Left colon (tissue), 2 donors: ENCODE measurements at places on chromosomes 16 and 17. TPM values are rescaled to one million over a fixed set of nuclear protein-coding genes. Genes with fewer than 3 reads are reported as not detected.

TSNAXIP1 gene
- total RNA-seq, result 0.12 TPM

FBXL16 gene
- 1.2 TPM for total RNA-seq

PRR29 gene
- not detected for total RNA-seq

SAMD14 gene
- total RNA-seq, result 0.92 TPM

PCTP gene
- 36.9 TPM for total RNA-seq

MYH2 gene
- not detected for total RNA-seq

GSG1L gene
- total RNA-seq, result 0.17 TPM

DGKE gene
- total RNA-seq, result 9.2 TPM

DNA sequence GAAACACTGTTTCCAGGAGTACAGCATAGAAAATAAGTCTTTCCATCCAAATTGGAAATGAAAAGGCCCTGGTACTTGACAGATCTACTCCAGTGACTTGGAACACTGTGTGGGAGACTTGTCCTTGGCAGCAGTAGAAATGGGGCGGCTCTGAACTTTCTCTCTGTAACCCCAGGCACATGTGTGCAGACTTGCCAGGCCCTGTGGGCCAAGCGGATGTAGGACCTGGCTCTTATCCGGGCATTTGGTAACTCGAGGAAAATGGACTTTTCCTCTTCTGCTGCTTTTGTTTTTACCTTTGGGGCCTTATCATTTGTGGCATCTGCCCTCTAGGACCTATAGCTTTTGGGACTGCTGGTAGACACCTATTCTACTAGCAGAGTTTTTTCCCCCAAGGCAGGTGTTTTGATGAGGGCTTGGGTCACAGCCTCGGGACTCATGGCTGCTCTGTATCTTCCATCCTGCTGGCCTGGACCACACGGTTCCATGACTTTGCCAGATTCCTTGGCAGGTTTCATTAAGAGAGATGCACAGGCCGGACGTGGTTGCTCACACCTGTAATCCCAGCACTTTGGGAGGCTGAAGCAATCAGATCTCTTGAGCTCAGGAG lies 43.5 kb downstream of the SMPD3 start:
- no peak for DNase-seq

- no peak for DNase-seq
Observed at GRCh38 chr17:65553009-65553645, 8.3 kb downstream of the AXIN2 start.

- DNase-seq, result no peak
Observed at GRCh38 chr17:32621612-32622312, 135.0 kb downstream of the CDK5R1 start.

DNA sequence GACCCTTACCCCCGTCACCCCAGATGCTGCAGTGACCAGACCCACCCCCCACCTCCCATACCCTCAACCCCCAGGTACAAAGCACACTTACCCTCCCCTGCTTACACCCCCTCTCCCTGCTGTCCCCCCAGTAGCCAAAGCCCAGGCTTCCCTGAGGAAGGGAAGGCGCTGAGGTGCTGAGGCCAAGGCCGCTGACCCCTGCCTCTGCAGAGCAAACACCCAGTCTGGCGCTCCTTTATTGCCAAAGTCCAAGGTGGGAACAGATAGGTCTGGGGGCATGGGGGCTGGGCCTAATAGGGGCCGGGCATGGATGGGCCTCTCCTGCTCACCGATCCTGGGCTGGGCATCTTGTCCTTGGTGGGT lies 683 bp downstream of the LCAT start:
- no peak for DNase-seq

DNA sequence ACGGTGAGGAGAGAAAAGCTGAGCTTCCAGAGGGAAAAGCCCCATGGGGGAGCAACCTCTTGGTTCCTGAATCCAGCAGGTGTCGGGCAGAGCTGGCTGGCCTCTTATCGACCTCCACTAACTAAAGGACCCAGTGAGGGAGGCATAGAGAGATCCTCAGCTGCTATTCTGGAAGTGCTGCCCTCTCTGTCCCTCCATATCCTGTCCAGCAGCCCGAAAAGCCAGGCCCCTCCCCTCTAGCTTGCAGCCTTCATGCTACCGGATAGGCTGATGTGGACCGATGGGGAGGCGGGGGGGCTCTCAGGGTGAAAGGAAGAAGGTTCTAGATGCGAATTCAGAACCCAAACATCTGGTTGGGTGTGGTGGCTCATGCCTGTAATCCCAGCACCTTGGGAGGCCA lies 24.9 kb downstream of the MXRA7 start:
- DNase-seq, result no peak

DNA sequence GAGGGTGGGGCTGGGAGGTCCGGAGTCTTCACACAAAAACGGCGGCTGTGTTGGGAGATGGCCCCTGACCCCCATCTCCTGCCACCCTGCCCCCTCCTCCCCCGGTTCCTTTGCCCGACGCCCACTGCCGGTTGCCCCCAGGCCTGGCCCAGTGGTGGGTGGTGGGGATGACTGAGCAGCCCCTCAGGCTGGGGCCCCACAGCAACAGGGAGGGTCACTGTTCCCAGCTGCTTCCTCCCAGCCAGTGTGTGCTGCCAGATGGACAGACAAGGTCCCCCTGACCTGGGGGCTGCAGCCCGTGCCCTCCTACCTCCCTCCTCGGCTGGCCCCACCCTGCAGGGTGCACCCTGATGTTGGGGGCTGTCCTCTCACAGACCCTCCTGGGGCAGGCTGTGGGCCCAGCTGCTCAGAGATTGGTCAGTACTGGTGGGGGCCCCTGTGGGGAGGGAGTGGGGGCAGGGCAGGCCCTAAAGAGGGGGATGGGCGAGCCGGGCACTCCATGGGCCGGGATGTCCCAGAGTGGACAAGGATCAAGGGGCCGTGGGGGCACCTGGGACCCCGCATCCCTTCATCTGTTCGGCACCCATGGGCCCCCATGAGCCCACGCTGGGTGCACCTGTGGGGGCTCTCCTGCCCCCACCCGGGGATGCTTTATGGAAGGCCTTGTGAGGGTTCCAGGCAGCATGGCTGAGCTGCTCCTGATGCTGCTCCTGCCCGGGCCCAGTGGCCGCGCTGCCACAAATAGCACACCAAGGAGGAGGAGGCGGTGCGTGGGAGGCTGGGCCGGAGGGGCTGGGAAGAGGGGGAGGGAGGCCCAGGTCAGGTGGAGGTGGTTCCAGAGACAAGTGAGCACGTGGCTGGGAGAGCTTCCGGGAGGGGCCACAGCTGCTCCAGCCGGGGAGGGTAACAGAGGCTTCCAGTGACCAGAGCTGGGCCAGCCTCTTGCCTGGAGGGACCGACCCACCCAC lies 5.1 kb downstream of the C1QTNF8 start:
- DNase-seq, result no peak

DNA sequence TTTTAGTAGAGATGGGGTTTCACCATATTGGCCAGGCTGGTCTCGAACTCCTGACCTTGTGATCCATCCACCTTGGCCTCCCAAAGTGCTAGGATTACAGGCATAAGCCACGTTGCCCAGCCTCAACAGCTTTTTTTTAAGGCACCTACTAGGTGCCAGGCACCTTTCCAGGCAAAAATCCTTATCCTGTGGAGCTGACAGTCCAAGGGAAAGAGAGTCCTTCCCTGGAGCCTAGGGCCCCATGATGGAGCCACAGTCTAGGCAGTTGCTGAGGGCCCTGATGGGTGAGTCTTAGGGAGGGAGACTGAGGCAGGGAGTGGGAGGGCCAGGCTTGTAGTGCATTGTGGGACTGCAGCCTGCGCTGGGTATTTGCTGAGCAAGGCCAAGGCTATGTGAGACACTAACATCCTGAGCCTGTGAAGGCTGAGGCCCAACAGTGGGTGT lies 79.6 kb upstream of the TOB1 start:
- DNase-seq, result no peak

DNA sequence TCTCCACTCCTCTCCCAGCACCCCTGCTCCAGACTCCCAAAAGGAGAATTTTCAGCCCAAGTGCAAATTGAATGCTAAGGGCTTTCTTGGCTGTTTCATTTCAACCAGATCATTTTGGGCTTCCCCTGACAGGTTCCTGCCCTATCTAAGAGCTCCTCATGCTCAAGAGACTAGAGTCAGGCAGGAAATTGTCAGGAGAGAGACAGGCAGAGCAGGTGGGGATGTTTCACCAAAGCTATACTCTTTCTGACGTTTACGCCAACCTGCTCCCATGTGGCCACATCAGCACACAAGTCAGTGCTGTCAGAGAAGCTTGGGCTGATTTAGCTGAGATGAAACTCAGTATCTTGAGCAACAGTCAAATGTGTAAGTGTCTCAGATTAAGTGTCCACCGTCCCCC lies 31.4 kb downstream of the HIC1 start:
- DNase-seq, result no peak

GRCh38 chr16:84143081-84143480 lies 1.9 kb downstream of the HSDL1 start:
- DNase-seq, result no peak

GRCh38 chr16:85816159-85816558 lies 16.7 kb downstream of the COX4I1 start:
- no peak for DNase-seq

DNA sequence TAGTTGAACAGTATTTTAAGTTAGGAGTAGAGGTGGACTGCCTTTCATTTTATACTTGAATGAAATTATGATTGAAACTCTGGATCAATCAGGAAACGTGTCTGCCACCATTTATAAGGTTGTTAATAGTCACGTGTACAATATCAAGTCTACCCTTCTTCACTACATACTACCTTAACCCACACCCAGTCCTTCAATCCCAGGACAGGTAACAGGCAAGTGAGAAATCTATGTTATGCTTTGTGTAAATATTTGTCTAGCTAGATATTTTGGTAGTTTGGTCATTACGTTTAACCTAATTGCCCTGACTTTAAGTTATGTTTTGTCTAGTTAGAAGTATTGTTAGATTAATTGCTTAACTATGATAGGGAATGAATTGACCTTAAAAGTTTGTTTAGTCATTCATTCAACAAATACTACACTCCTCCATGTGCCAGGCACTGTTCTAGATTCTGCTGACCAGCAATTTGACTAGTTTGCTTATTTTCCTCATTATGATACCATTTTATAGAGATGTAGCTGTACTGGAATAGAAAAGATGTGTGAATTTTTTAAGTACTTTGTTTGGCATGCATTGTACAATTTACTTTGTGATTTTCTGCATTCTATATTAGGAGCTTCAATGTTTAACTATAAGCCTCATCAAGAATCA lies 72.0 kb downstream of the NQO1 start:
- DNase-seq, result no peak

DNA sequence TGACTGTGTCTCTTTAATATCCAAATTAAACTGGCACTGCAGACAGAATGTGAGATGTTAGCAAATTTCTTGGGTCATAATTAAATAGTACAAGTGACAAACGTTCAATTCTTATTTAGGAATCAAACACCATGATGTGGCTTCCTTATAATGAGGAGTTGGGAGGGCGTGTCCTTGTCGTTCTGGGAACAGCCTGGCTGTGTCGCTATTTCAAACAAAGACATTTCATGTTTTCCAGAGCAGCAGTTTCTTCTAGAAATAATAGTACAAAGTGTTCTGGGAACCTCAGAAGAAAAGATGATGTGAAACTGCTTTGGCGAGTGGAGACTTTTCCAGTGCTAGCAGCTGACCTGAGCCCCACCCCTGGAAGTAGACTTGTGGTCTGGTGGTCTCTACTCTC lies 301.7 kb upstream of the N4BP1 start:
- no peak for DNase-seq

- no peak for DNase-seq
Observed at GRCh38 chr17:33049781-33050414, 58.3 kb downstream of the SPACA3 start.

DNA sequence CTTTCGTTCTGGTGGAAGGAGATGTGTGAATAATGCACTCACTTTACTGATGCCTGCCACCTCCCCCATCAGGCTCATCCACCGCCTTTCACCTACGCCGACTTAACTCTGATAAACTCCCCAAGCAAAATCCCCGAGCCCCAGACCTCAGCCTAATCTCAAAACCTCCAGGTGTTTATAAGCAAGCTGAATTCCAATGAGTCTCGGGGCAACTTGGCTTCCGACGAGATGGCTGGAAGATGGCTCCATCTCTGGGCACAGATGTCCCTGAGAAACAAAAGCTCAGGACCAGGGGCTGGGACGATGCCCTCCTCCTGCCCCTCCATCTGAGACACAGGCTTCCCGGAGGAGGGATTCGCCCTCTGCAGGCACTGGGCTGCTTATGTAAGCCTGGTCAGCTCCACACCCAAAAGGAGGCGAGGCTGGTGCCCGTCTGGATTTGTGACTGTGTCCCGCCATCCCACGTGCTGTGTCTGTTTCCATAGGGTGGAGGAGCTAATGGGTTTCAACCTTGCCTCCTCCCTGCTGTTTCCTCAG lies 386.4 kb upstream of the TNRC6C start:
- no peak for DNase-seq

DNA sequence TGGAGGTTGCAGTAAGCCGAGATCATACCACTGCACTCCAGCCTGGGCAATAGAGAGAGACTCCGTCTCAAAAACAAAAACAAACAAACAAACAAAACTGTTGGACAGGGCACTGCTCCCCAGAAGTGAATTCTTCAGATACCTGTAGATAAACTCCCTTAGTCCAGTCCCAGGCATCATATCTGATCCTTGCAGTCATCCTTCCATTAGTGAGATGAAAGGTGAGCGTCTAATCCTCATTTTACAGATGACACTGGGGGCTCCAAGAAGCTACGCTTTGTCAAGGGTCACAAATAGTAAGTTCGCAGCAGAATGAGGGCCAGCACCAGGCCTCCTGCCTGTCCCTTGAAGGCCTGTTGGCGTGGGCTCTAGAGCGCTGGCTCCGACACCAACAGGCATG lies 102.0 kb downstream of the OR1D5 start:
- DNase-seq, result no peak
